NCI-H524 (cell line): ENCODE measurements at places on chromosomes 6 and 20.
A peak's percentile ranks its signal among the peaks of the same experiment; 100 is the strongest.

DNA sequence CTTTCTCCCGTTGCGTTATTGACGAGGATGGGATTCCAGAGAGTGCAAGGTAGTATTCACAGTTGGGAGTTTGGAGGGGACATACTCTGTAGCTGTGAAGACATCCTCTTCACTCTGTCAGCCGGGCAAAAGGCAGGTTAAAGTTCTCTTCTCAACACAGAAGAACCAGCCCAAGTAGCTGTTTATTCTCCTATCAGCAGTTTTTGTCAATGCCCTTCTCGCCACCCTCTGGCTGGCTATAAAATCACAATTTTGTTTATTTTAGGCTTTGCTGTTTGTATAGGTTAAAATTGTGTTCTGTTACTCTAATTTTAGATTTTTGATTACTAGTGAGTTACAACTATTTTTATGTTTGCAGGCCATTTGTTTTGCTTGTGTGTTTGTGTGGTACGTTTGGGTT lies 37.9 kb upstream of the MAS1 start:
- peak; percentile 66 for DNase-seq

GRCh38 chr6:131914967-131915751 lies 36.0 kb downstream of the CCN2 start:
- DNase-seq = peak; percentile 82

DNA sequence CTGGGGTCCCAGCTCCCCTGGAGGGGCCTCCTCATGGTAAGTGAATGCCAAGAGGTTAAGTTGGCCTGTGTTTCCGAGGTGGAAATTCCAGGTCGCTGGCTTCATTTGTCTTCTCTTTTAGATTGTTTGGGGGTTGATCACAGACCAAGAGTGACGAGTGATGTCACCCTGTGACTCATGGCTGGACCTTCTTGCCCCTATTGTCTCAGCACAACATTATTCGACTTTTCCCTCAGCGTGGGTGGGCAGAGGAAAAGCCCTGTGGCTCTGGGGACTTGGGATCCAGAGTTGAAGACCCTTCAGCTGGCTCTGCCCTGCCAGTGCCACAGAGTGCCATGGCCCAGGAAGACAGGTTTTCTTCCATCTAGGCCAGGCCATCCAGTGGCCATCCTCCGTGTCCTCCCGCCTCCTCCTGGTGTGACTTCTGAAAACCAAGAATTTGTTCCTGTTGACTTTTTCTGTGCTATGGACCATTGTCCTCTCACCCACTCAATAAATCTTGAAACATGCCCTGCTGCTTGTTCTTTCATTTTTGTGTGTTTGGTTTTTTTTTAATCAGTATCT lies 15.4 kb upstream of the SNHG17 start:
- no peak for DNase-seq

DNA sequence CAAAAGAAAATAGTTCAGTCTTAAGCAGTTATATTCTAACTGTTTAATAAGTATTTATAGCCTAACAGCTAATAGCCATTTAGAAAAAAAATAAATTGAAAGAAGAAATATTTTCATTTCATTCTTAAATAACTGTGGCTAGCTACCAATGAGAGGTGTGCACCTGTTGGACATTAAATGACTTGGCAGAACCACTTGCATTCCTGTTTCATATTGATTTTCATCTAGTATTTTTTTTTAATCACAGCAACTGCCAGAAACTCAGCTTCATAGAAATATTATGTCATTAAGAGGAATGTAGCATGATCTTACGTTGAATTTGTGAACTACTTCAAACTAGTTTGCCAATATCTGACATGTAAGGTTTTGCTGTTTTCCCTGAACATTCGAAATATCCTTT lies 10.1 kb downstream of the NAA20 start:
- DNase-seq = no peak

GRCh38 chr20:34575271-34575670 lies 16.8 kb downstream of the MAP1LC3A start:
- no peak for DNase-seq

DNA sequence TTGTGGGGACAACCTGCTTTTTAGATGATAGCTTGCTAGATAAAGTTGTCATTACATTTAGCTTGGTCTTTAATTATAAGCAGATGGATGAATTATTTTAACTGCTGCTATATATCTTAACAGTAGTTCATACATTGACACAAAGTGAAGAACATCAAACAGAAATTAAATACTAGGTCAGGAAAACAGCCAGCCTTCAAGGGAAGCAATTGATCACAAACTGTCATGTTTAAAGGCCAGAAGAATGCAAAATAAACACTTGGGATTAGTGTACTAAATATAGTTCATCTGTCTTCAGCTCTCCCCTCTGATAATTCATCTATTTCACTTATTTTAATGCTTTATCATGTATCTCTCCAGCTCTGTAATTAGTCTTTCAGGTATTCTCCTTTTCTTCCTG lies 225.1 kb upstream of the FERMT1 start:
- no peak for DNase-seq

DNA sequence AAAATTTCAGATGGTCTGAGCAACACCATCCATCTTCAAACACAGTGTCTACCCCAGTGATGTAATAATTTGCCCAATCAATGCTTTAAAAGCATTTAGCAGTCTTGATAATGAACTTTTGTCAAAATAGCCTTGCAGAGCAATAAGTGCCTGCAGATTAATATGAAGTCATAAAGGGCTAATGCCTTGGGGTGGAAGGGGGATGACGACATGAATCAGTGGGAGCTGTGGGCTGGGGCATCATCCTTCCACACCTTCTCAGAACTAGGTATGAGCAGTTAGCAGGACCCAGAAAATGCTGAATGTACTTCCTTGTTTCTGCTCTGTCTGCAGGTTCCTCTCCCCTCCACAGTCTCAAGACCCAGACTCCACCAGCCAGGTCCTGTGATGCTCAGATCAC lies 166.2 kb upstream of the MAFB start:
- DNase-seq = no peak
